ENCODE measurements at places on chromosomes 5 and 9.

GRCh38 chr9:117325110-117325731 lies 89.6 kb downstream of the ASTN2 start:
- no peak for DNase-seq

GRCh38 chr9:134317790-134318414 lies 8.4 kb upstream of the RXRA start:
- DNase-seq, result no peak

DNA sequence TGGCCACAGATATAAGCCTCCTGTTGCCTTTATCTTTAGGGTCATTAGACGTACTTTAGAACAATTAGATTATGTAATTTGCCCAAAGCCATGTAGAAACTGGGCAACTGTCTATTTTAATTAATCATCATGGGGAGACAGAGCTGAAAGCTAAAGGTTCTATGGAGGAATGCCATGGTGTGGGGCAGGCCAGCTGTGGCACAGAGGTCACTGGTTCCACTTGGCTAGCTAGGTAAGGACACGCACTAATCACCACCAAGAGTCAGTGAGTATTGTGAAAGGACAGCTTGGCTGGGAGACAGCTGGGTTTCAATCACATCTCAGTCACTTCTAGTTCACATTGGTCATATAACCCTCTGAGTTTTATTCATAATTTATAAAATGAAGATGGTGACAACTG lies 81.7 kb downstream of the HMHB1 start:
- DNase-seq, result no peak

- DNase-seq, result no peak
These were observed 154.5 kb downstream of the TTLL11 start for GRCh38 chr9:121938621-121939020.

DNA sequence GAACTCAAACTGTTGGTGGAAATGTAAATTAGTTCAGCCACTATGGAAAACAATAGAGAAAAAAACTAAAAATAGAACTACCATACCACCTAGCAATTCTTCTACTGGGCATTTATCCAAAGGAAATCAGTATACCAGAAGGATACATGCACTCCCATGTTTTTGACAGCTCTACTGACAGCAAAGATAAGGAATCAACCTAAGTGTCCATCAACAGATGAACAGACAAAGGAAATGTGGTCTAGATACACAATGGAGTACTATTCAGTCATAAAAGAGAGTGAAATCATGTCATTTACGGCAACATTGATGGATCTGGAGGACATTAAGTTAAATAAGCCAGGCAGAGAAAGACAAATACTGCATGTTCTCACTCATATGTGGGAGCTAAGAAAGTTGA lies 21.8 kb upstream of the C9orf40 start:
- no peak for DNase-seq

GRCh38 chr5:113809626-113810025 lies 296.1 kb downstream of the YTHDC2 start:
- no peak for DNase-seq

GRCh38 chr9:128724744-128725211 lies 851 bp upstream of the ZDHHC12 start:
- DNase-seq, result peak; percentile 36

DNA sequence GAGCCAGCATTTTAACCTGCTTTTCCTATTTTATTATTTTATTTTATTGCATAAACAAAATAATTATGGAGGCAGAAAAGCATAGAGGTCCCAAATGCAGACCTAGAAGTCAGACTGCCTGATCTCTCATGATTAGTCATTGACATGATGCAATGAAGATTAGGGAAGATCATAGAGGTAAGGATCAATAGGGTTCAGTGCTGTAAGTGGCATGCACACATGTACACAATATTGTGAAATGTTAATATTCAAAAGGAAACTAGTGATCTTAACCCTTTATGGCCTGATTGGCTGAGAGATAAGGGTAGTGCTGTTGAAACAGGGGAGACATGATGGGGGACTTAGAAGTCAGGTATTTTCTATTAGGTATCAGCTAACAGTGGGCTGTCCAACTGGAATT lies 1.1 kb upstream of the FRRS1L start:
- DNase-seq, result no peak

DNA sequence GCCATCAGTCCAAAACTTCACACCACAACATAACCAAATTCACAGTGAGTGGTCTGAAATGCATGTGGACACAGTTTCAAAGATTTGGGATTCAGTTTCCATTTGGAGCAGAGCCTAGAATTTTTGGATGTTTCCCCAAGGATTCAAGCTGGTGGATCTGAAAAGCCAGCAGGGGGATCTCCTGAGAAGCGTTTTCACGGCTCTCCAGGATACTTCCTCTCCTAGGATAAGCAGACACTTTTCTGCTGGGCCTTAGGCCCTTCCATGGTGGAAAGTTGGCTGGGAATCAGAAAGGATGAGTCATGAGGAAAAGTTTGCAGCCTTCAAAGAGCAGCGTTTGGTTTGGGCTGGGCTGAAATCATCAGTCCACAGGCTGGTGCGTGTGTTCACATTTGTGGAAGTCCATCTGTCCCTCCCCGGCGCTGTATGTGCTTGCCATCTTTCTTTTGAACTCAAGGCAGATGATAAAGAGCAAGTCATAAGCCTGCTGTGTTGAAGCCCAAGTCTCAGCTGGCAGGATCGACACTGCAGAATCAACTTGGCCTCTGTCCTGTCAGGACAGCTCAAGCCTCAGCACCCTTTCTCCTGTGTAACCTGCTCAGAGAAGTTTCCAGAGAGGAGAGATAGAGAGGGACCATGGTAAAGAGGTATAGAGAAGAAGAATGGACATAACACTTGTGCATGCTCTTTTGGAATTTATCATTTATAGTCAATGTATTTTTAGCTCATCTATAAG lies 152.6 kb upstream of the MSX2 start:
- DNase-seq, result no peak

DNA sequence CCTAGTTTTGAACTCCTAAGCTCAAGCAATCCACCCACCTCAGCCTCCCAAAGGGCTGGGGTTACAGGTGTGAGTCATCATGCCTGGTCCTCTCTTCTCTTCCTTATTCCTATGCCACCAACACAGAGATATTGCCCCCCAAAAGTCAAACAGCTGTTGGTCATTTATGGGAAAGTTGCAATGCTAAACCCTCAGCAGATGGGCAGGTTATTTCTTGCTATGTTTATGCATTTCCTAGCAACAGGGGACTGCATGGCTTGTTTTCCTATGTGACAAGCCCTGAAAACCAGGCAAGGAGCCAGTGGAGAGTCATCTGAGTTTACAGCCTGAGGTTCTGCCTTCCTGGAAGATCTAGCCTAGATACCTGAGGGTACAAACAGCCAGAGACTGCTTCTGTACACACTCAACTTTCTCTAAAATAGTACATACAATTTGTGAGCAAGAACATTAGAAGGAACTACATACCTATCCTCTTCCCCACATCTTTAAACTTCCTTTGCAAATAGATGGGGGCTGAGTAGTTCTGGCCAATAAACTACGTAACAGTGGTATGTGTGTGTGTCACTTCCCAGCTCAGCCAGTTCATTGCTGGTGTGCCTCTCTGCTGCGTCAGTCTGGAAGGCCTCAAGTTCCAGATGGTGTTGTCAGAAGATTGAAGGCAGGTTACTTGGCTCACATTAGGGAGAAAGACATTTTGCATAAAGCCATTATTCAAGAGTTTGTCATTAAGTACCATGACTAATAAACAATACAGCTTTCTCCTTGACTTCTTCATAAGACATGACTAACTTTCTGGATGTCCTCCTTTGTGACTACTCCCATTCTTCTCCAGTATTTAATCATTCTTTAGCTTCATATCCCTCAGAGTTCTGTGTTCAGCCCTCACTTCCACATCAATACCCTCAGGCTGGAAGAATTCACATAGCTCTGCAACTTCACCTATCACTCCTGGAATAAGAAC lies 65.3 kb downstream of the CSNK1A1 start:
- DNase-seq, result no peak

GRCh38 chr5:12292610-12293204 lies 388.5 kb upstream of the CTNND2 start:
- no peak for DNase-seq

DNA sequence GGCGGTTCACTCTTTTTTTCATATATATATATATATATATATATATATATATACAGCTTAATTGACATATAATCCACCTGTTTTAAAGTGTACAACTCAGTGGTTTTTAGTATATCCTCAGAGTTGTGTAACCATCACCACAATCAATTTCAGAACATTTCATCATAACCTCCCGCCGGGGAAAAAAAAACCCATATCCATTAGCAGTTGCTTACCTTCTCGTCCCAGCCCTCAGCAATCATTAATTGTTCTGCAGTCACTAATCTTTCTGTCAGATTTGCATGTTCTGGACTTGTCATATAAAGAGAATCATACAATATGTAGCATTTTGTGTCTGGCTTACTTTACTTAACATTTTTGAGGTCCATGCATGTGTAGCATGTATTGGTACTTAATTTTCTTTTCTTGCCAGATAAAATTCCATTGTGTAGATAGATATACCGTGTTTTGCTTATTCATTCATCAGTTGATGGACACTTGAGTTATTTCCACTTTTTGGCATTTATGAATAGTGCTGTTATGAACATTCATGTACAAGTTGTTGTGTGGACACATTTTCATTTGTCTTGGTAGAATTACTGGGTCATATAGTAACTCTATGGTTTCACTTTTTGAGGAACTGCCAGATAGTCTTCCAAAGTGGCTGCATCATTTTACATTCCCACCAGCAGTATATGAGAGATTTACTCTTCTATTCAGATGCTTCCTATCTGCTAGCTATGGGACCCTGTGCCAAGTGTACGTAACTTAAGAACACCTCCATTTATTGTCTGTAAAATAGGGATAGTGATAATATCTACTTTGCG lies 3.5 kb upstream of the RNF145 start:
- DNase-seq, result no peak

DNA sequence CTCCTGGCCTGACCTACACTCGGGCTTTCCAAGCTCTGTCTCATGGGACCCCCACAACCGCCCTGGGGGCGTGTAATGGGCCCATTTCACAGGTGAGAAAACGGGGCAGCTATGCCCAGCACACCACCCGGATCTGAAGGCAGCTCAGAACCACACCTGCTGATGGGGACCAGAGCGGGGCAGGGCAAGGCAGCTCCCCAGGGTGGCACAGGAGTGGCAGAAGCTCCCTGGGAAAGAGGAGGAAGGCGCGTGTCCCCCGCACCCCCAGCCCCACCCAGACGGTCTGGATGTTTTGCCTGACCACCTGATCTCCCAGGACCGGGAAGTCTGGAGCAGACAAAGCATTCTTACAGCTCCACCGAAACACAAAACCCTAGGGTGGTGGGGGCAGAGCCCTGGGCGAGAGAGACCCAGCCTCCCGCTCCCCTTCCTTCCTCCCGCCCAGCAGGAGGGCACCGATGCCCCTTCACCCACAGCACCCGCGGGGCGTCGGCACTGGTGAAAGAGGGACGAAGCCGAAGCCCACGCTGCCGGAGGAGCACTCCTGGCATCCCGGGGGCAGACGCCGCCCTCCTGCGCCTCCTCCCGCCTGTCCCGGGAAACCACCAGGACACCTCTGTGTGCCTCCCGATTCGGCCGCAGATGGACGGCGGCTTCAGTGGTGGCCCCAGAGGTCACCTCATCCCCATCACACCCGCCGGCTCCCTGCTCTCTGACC lies 14.5 kb downstream of the NOTCH1 start:
- no peak for DNase-seq

DNA sequence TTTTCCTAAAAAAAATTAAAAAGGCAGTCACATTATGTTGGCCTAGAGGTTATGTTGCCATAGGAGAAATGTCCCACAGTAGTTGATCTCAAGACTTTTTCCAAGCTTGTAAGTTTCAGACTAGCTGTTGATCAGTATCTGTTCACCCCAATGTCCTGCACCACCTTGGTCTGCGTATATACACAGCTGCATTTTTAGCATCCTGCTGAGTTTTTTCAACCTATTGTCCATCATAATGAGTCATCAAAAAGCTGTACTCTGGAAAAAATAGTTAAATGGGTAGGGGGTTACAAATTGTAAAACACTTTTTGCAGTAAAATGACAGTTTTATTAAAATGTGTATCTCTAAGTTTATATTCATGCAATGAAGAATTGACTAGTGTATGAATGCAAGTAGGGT lies 53.2 kb upstream of the TMEM171 start:
- DNase-seq, result no peak

DNA sequence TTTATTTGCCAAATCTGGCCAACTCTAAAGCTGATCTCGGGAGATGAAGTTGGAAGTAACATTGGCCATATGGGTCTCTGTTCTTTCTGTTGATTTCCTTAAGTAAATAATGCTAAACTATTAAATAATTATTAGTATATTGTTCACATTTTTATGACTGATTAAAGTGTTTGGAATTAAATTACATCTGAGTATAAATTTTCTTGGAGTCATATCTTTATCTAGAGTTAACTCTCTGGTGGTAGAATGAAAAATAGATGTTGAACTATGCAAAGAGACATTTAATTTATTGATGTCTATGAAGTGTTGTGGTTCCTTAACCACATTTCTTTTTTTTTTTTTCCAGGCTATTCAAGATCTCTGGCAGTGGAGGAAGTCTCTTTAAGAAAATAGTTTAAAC lies 9.3 kb upstream of the FGF18 start:
- DNase-seq, result no peak
